Fibroblast of skin of back (primary cell): ENCODE measurements at places on chromosomes 2 and 18.

GRCh38 chr2:98895901-98896300 lies 40.1 kb downstream of the CRACDL start:
- no peak for DNase-seq

- DNase-seq, result peak; percentile 15
These were observed 24.5 kb downstream of the CRACDL start for GRCh38 chr2:98911376-98912154.

DNA sequence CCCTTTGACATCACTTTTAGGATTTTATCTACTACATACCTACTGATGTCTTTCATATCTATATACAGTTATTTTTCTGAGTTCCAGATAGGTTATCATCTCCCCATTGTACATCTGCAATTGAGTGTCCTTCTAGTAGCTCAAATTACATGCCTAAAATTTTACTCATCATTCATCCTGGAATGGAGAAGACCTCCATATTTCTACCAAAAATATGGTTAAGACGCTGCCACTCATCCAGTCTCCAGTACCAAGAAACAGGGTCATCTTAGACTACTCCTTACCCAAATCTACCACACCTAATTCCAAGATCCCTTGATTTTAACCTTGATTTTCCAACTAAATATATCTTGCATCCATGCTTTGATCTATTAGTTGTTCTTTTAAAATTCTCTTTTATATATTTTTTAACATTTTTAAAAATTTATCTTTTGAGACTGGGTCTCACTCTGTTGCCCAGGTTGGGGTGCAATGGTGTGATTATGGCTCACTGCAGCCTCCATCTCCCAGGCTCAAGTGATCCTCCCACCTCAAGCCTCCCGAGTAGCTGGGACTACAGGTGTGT lies 8.6 kb upstream of the CKAP2L start:
- no peak for DNase-seq

GRCh38 chr2:62293490-62294271 lies 97.8 kb downstream of the B3GNT2 start:
- no peak for DNase-seq

- no peak for DNase-seq
These were observed 70.0 kb upstream of the ZNF236 start for GRCh38 chr18:76752400-76752799.

GRCh38 chr2:236688563-236689392 lies 119.2 kb downstream of the ACKR3 start:
- no peak for DNase-seq

GRCh38 chr18:55316486-55317184 lies 271.4 kb downstream of the TCF4 start:
- DNase-seq, result no peak

DNA sequence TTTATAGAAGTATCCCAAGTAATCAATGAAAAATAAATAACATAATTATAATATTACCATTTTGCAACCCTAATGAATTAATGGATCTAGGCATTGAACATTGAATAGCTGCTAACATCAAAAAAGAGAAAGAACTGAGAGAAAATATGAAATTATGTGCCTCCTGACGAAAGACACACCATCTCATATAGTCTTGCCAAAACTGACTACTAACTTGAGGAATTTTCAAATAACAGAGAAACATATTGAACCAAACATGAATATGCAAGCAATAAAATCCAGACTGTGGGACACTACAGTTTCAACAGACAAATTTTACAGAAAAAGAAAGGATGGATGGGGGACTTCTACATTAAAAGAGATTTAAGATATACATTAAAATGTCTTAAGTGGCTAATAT lies 165.7 kb downstream of the WDPCP start:
- no peak for DNase-seq

GRCh38 chr2:9744256-9745004 lies 98.8 kb upstream of the TAF1B start:
- no peak for DNase-seq

- DNase-seq, result peak; percentile 63
These were observed 1.3 kb downstream of the YWHAQ start for GRCh38 chr2:9629222-9630116.

GRCh38 chr2:15154297-15154696 lies 406.8 kb downstream of the NBAS start:
- peak; percentile 43 for DNase-seq

- no peak for DNase-seq
These were observed 248.8 kb downstream of the HNMT start for GRCh38 chr2:138213084-138213483.

- DNase-seq, result peak; percentile 87
These were observed at the start of gene BOK for GRCh38 chr2:241558532-241559322. TSS of gene BOK (plus strand) at chr2:241558745. CDS start at chr2:241559484, 739 bp downstream.
